ENCODE measurements at places on chromosomes 16 and 17.
A peak's percentile ranks its signal among the peaks of the same experiment; 100 is the strongest.

DNA sequence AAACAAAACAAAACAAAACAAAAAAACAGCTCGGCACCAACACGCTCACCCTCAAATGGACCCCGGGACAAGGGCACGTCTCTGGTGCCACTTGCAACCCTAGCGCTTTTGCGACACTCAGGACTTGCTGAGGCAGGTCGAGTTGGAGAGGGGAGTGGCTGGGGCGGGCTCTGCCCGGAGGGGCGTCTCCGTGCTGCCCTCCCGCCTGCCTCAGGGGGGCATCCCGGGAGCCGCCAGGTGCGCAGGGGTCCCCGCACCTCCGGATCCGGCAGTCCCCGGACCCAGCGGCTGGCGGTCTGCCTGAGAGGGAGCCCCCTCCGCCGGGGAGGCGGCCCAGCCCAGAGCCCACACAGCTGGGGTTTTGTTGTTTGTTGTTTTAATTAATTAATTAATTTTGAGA, at the start of gene SLC52A1:
TSS of gene SLC52A1 (minus strand) at position 112 of the 400 bp plus-strand sequence. CDS start 820 bp downstream, outside the sequence.
- DNase-seq = no peak

- no peak for DNase-seq
Measured at GRCh38 chr16:2973605-2974318, 4.6 kb downstream of the PAQR4 start.

GRCh38 chr17:19269106-19269505, 31.9 kb downstream of the EPN2 start:
- DNase-seq = no peak

DNA sequence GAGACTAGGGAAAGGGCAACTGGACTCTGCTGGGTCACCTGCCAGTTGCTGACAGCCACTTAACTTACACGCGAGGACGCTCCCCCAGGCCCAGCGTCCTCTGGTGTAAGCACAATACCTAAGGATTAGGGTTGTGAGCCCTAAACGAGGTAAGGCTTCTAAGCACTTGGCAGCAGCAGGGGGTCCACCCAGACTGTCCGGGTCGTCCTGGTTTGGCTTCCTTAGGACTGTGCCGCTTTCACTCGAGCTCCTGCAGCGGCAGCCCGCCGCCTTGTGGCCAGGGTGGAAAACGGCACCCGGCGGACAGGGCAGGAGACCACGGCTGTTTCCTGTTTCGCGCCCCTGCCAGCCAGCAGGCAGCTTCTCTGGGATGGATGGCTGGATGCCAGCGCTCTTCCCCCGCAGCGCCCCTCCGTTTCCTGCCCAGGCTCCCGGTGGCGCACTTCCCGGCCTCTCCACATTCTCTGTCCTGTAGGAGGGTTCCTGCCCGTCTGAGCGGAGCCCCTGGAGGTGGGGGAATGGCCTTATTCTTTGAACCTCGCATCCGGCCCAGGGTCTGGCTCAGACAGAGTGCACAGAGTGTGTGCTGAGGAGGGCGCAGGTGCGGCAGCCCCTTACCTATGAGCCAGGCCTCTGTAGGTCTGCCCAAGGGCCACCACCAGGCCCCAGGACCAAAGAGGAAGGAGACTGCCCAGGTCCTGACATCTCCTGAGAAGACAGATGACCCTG, 47.0 kb upstream of the AMZ2 start:
- DNase-seq = peak; percentile 62

DNA sequence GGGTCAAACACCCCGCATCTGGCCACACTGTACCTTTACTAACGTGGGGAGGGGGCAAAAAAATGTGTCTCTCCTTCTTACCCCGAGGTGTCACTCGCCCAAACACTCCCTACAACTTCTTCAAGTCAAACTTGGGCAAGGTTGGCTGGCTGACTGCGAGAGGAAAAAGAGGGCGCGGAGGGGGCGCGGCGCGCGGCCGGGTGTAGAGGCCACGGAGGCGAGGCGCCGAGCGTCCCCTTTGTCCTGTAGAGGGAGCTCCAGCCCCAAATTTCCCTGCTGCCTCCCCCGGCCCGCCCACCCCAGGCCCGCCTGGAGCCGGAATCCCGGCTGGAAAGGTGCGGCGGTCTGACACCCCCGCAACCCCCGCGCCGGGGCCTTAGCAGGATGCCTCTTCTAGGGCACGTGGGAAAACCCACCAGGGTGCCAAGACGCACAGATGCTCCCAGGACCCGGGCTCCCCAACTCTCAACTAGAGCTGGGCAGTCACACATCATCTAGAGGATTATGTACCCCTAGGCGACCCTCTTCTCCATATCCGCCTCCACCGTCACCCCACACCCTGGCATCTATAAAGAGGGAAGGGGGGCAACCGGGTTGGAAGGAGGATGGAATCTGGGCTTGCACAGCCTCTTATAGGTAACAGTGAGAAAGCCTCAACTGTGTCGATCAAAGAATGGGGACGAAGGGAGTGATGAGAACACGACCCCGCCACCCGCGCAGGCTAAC, 4.2 kb downstream of the IRX3 start:
- DNase-seq = no peak

GRCh38 chr16:89923640-89924296, 626 bp downstream of the TUBB3 start:
- no peak for DNase-seq

DNA sequence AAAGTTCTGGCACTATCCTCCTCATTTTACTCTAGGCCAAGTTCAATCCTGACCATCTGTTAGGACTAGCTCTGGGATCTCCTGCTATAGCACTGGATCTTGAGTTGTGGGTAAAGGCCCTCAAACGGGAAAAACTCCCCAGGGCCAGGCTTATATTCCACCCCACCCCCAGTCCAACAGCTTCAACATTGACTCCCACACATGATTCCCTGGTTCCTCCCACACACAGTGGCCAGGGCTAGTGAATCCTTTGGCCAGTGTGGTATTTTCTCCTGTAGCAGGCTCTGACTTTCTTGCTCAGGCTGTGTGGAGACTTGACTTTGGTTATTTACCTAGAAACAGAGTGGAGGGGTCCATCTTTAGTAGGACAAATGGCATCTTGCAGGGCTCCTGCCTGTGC, 10.3 kb upstream of the AKAP10 start:
- DNase-seq = no peak

DNA sequence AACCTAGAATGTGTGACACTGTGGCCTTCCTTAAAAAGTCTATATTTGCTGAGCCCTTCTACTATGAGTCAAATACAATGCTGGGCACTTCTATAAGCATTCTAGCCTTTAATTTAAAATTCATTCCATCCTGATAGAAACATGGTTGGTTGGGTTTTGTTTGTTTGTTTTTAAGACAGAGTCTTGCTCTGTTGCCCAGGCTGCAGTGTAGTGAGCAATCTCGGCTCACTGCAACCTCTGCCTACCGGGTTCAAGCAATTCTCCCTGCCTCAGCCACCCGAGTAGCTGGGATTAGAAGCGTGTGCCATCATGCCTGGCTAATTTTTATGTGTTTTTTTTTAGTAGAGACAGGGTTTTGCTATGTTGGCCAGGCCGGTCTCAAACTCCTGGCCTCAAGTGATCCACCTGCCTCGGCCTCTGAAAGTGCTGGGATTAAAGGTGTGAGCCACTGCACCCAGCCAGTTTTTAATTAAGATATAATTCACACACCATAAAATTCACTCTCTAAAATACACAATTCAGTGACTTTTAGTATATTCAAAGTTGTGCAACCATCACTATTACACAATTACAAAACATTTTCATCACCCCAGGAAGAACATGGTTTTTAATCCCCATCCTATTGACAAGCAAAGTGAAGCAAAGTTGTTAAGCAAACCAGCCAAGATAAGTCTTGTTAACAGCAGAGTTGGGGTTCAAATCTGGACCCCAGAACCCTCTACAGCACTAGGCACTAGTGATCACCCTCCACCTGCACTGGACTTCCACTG, 42.8 kb downstream of the CMTM4 start:
- no peak for DNase-seq

DNA sequence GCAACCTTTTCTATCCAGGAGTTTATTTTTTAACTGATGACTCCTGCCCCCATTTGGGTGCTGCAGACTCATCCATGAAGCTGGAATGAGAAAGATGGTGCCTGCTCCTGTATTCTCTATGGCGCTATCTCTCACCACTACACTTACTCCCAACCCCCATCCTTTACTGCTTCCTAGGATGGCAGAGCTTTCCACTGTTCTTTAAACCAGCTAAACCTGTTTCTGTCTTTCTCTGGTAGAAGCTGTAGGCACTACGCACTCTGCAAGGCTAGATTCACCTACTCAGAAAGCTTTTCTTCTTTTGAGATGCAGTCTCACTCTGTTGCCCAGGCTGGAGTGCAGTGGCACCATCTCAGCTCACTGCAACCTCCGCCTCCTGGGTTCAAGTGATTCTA, 47.0 kb downstream of the ADAMTS18 start:
- DNase-seq = no peak

DNA sequence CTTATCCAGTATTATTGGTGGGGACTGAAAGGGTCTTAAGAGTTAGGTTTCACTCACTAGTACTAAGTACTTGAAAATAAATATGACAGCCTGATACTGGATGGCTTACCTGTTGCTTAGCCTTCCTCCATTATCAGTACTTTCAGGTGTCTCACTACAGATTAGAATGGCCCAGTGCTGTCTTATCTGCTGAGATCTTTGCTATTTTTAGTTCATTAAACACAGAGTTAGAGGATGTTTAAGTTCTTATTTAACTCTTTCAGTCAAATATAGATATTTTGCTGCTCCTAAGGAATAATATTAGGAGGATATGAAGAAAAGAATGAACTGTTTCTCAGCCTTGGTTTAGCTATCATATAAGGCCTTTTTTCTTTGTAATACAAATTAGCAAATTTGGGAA, 74.8 kb downstream of the NLK start:
- DNase-seq = no peak

- DNase-seq = no peak
Measured at GRCh38 chr17:49482144-49482817, 12.8 kb upstream of the NGFR start.

DNA sequence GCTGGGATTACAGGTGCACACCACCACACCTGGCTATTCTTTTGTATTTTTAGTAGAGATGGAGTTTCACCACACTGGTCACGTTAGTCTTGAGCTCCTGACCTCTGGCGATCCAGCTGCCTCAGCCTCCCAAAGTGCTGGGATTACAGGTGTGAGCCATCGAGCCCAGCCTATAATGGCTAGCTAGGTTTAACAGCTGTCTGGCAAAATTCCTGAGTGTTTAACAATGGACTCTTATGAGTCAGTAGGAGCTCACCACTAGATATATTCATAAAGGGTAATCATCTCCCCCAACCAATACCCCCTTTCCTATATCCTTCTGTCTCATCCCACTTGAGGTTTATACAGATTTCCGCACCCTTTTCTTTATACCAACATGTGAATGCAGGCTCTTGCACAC, 91.5 kb upstream of the CDH13 start:
- no peak for DNase-seq

DNA sequence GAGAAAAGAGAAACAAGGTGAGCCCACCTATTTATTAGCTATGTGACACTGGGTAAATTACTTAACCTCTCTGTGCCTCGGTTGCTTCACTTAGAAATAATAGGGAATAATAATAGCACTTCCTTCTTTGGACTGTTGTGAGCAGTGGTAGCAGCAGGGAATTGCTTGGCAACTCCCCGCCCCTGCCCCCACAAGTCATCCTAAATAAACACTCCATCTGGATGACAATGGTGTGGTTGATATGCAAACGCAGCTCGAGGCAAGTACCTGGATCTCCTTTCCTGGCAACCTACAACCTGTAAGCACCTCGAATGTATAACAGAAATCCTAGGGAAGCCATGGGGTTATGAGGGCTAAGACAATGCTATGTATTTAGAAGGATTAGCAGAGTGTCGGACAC, 9.1 kb downstream of the TEKT3 start:
- no peak for DNase-seq

DNA sequence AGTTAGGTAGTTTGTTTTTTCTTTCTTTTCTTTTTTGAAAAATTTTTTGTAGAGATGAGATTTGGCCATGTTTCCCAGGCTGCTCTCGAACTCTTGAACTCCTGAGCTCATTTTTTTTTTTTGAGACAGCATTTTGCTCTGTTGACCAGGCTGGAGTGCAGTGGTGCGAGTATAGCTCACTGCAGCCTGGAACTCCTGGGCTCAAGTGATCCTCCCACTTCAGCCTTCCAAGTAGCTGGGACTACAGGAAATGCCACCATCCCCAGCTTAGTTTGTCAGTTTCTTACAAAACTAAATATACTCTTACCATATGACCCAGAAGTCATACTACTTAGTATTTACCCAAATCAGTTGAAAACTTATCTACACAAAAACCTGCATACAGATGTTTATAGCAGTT, 14.4 kb upstream of the FBXO47 start:
- DNase-seq = no peak

DNA sequence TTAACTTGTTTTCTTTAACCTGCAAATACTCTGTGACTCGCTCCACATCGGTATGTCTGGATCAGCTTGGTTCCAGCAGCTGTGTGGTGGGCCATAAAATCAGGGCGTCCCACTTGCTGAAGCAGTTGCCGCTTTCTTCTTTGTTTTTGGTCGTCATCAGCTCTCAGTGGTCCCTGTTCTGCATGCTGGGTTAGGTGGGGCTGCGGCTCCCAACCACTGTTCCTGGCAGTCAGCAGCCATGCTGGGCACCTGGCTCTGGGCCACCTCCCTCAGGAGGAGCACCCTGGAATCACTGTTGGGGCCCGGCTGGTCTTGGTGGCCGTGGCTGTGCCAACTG, 23.0 kb downstream of the MGRN1 start:
- no peak for DNase-seq

- DNase-seq = no peak
Measured at GRCh38 chr17:9696279-9697044, 51.1 kb downstream of the USP43 start.

GRCh38 chr17:55720919-55721836, 1.5 kb downstream of the TMEM100 start:
- DNase-seq = no peak

DNA sequence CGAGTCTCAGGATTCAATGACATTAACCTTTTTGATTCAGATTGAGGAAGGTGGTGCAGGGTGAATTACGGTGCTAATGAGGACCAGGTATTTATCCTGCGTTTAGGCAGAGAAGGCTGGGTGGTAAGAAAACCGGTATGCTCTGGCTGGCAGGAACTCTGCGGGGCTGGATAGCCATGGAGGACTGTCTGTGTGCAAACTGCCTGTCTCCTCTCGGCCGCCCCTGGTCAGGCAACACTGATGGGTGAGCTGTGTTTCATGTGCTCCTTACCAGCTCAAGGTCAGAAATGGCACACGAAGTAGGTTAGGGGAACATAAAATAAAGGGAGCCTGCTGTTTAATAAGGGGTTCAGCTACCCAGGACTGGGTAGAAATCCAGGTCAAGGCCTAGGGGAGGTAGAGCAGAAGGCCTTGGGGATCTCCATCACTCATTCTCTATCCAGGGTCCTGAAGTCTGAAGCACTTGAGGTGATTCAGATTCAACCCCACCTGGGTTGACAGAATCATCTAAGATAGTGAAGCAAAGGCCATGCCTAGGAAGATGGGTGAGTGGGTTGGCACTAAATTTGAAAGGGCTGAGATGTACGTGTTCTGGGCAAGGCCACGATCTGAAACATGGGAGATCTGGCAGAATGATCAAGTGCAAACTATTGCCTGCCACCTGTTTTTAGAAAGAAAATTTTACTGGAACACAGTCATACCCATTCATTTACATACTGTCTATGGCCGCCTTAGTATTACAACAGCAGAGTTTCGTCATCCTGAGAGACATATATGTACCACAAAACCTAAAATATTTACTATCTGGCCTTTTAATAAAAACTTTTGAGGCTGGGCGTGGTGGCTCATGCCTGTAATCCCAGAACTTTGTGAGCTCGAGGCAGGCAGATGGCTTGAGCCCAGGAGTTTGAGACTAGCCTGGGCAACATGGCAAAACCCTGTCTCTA, 292.5 kb downstream of the XYLT1 start:
- no peak for DNase-seq
